ENCODE measurements at places on chromosomes 11 and 22.

DNA sequence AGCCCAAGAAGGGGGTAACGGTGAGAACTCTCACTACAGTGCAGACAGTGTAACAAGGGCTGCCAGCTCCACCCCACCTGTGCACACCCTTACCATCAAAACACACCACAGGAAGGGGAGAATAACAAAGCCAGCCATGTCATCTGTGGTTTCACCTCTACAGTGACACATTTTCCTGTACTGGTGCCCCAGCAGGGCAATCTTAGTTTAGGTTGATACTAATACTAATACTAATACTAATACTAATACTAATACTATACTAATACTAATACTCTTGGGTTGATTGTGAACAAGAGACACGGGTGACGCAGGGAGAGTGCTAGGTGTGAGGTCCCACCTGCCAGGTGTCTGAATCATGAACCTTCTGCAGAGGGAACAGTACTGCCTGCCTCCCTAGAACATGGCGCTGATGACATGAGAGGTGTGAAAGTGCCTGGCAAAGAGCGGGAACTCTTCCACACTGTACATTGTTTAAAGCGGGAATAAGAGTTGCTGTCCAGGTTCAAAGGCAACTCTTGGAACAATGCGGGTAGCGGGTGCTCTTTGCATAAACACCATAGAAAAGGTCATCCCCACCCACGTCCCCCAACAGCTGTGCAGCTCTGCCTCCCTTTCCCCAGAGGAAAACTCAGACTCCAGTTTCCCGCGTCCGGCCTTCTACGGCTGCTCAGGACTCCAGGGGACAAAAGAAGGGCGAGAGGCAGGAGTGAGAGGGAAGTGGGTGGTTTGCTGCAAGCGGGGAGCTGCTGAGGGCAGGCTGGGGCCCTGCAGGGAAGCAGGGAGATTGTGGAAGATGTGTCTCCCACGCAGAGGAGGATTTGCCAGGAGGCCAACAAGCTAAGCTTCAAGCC, 25.0 kb upstream of the TMPRSS4 start:
- DNase-seq = peak; percentile 74

- no peak for DNase-seq
Measured at GRCh38 chr11:16805938-16806337, 67.5 kb downstream of the C11orf58 start.

DNA sequence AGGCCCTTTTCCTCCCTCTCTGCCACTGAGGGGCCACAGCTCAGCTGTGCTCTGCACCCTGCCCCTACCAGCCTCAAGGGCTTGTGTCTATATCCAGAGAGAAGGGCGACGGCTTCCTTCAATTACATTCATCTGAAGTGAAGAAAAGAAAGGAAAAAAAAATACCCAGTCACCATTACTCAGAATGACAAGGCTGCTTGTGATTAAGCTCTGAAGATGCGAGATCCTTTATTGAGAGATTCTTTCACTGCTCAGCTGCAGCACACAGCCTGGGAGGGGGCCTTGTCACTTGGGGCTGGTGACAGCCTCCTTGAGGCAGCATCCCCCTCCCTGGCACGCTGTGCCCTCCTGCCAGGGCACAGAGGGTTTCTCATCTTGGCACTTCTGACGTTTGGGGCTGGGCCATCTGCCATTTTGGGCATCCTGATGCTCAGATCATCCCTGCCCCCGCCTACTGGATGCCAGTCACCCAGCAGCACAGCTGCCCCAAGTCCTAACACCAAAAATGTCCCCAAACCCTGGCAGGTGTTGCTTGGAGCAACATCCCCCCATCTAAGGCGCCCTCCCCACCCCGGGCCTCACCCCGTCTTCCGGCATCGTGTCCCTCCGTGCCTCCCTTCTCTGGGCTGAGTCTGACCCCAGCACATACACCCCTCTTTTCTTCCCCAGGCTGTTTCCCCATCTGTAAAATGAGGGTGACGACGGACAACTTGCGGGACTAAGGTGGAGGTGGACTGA, 1394.7 kb downstream of the BRD1 start:
- DNase-seq = no peak

DNA sequence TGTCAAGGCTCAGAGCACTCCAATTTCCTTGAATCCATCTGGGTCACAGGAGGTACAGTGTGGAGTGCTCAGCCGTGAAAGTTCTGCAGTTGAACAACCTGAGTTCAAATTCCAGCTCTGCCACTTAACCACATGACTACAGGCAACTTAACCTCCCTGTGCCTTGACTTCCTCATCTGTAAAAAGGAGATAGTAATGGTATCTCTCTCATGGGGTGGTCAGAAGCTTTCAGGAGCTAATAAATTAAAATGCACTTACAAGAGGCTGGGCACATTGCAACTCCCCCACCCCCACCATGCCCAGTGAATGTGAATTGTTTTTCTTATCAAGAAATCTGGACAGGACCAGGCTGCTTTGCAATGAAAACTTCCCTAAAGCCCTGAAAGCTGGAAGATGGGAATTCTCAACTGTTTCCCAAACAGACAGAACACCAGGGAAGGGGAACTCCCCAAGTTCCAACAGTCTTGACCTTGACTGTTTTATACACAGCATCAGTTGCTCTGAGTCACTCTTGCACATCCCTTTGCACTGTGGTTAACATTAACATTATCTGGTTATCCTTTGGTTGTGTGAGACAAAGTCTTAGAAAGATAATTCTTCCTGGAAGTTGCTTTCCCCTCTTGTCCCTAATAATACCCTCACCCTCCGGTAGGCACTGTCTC, 137.0 kb downstream of the SLC1A2 start:
- no peak for DNase-seq

GRCh38 chr22:47690166-47690565, 927.7 kb downstream of the TBC1D22A start:
- DNase-seq = no peak

DNA sequence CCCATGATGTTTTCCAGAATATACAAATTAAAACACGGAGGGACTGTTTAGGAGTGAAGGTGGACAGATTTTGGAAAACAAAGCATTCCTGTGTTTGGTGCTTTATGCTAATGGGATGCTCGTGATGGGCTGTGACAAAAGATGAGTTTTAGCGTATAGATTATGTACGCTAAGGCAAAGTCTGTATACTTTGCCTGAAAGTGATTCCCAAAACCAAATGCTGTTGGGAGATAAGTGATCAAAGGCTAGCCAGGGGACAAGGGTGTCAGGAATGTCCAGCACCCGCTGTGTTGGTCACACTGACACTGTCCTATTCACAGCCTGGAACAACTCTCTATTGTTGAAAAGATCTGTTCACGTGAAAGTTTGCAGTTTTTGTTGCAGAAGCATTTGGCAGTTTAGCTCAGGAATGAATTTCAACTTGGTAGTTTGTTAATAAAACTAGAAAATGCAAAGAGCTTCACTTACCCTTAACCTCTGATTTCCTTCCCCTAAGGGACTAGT, 1.5 kb downstream of the JAM3 start:
- no peak for DNase-seq

GRCh38 chr22:43514476-43515157, 102.8 kb downstream of the MPPED1 start:
- no peak for DNase-seq

GRCh38 chr11:67126986-67127385, 7.9 kb downstream of the KDM2A start:
- no peak for DNase-seq

DNA sequence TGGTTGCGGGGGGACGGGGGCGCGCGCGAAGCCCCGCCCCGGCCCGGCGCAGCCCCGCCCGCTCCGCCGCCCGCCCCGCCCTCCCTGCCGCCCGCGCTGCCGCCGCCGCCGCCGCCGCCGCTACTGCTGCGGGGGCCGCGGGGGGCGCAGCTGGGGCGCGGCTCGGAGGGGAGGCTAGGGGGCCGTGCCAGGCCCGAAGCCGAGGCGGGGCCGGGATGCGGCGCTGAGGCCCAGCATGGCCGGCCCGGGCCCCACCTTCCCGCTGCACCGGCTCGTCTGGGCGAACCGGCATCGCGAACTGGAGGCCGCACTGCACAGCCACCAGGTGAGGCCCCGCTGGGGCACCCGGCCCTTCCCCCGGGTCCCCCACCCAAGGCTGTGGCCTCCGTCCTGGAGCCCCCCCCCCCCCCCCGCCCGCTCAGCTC, at the start of gene ANKRD13D:
Gene ANKRD13D, plus strand, starts transcription at position 78 of the 425 bp plus-strand sequence. Its CDS starts 158 bp downstream, at position 236.
- no peak for DNase-seq

Data from activated CD4-positive, alpha-beta T cell treated with anti-CD3 and anti-CD28 coated beads for 48 hours (primary cell).